ENCODE measurements at places on chromosomes 6 and 20. TPM values are rescaled to one million over a fixed set of nuclear protein-coding genes. Genes with fewer than 3 reads are reported as not detected.

Gene SCGN
- 18.1 TPM for total RNA-seq

Gene NFATC2
- total RNA-seq: 51.5 TPM

GRCh38 chr6:38068854-38069590 lies 249.5 kb downstream of the ZFAND3 start:
- no peak for DNase-seq

GRCh38 chr6:132498638-132499037 lies 14.3 kb downstream of the STX7 start:
- DNase-seq: no peak

DNA sequence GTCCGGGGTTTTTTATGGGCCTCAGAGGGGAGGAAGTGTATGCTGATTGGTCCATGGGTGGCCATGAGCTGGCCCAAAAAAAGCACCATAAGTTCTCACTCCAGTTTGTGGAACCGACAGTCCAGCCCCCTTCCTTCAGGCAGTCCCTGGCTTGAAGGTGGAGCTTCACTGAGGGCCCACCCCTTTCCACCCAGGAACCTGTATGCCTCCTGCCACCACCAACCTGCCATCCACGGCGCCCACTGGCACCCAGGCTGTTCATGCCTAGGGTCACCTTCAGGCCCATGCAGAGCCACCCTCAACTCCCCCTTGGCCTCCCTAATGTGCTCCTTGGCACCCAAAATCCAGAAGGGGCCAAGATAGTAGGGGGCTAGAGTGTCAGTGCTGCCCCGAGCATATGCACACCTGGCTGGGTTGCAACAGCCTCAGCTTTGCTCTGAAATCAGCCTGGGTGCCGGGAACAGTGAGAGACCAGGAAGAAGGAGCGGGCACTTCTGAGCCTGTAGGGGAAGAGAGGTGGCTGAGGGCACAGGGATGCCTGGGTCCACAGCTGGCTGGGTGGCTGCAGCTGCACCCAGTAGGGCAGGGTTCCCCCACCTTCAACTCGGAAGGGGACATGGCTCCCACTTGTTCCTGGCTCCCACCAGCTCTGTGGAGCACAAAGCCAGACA lies 292.4 kb downstream of the ARHGAP18 start:
- DNase-seq: no peak

Data from omental fat pad (tissue), 4 donors.